Lower lobe of right lung (tissue), 2 donors: ENCODE measurements at places on chromosomes 2 and 18. TPM values are rescaled to one million over a fixed set of nuclear protein-coding genes. Genes with fewer than 3 reads are reported as not detected.

DNA sequence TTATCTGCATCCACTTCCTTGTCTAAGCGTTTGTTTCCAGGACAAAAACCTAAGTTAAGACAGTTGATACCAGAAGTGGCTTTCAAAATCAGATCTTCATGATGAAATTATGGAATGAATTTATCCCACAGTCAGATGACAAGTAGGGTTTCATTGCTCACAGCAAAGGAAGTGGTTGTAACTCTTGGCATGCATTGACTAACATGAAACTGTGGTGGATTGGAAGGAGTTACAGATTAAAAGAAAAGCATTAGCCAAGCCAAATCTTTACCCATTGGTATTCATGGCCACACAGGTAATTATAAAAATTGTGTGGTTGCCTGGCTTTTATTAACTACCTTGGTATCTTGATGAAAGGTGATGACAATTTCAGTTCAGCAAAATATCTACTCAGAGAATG is 438.0 kb upstream of the NXPH2 start:
- H3K36me3 ChIP-seq, result no peaks in the 10 kb centered on the region
- no peak overlapping the region for H3K4me3 ChIP-seq
- DNase-seq, result no peak
- no peak overlapping the region for H3K27ac ChIP-seq

- peaks cover 62% of the 10 kb centered on the region for H3K36me3 ChIP-seq
- no peak for DNase-seq
- no peaks in the 10 kb centered on the region for H3K4me1 ChIP-seq
- no peaks in the 10 kb centered on the region for H3K27me3 ChIP-seq
Observed at GRCh38 chr2:10668402-10669012, 21.3 kb downstream of the NOL10 start.

DNA sequence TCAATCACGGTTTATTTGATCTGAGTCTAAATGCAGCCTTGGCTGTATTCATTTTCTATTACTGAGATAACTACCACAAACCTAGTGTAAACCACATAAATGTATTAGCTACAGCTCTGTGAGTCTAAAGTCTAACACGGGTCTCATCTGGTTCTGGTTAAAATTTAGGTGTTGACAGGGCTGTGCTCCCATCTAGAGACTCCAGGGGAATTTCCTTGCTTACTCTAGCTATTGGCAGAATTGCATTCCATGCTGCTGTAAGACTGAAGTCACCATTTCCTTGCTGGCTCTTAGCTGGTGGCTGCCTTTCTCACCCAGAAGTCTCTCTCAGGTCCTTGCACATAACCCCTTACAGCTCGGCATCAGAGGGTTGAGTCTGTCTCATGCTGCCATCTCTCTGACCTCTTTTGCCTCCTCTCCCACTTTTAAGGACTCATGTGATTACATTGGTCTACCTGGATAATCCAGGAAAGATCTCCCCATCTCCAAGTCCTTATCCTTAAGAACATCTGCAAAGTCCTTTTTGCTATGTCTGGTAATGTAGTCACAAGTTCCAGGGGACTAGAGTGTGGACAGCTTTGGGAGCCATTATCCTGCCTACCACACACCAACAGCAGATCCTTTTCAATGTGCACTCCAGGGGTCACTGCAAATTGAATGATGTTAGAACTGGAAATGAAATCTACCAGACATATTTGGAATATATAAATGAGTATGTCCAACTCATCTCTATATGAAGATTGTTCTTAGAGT is 207.0 kb upstream of the AGAP1 start:
- no peak overlapping the region for H3K4me3 ChIP-seq
- no peaks in the 10 kb centered on the region for H3K36me3 ChIP-seq
- H3K4me1 ChIP-seq, result no peaks in the 10 kb centered on the region
- no peak for DNase-seq
- H3K27me3 ChIP-seq, result no peaks in the 10 kb centered on the region

DNA sequence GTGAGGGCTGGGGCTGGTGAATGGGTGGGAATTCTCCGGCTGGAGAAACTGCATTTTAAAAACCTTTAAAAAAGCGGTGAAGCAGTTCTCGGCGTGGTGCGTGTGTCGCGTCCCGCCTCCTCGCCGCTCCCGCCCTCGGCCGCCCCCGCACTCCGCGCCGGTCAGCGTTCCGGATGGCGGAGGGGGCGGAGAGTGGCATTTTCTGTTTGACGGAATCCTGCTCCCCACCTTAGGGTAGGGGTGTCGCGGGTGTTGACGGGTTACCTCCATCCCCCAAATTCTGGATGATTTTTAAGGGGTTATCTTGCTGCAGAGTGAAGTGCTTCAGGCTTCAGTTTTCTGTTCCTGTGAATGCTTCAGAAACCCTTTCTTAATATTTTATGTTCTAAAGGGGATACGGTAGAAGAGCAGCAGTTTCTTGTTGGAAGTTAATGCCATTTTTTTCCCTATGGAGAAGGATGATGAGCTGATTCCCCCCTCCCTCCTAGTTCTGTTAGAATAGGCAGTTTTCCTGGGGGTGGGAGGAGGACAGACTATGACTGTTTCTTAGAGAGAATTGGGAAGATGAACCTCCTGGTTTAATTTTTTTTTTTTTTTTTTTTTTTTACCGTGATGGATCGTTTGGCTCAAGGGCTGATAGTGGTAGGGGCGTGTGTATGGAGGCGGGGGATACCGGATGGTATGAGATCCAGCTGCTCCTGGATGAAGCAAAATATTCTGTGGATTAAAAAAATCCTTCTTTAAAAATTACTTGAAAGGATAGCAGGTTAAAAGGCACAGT is 756 bp downstream of the ABI2 start:
- H3K27me3 ChIP-seq, result no peaks in the 10 kb centered on the region
- H3K4me1 ChIP-seq, result peaks cover 16% of the 10 kb centered on the region
- peak overlapping the region; percentile 99 for H3K4me3 ChIP-seq
- DNase-seq, result peak; percentile 53

GRCh38 chr18:8029061-8029460 is 461.9 kb downstream of the PTPRM start:
- H3K4me3 ChIP-seq, result no peak overlapping the region
- H3K27ac ChIP-seq, result no peak overlapping the region
- peaks cover 6% of the 10 kb centered on the region for H3K4me1 ChIP-seq
- no peaks in the 10 kb centered on the region for H3K27me3 ChIP-seq
- no peaks in the 10 kb centered on the region for H3K36me3 ChIP-seq

- H3K4me3 ChIP-seq, result no peak overlapping the region
- no peak overlapping the region for H3K27ac ChIP-seq
- H3K36me3 ChIP-seq, result no peaks in the 10 kb centered on the region
- no peaks in the 10 kb centered on the region for H3K4me1 ChIP-seq
- DNase-seq, result no peak
Observed at GRCh38 chr18:69658685-69659084, 258.0 kb downstream of the DOK6 start.

GRCh38 chr2:12050396-12050795 is 304.0 kb downstream of the LPIN1 start:
- H3K4me1 ChIP-seq, result no peaks in the 10 kb centered on the region
- H3K4me3 ChIP-seq, result no peak overlapping the region
- no peak overlapping the region for H3K27ac ChIP-seq
- H3K36me3 ChIP-seq, result no peaks in the 10 kb centered on the region
- DNase-seq, result no peak

FARP2 gene
- 42.4 TPM for total RNA-seq

DNAJC5G gene
- not detected for total RNA-seq

ZNF532 gene
- 54.0 TPM for total RNA-seq

CCDC178 gene
- not detected for total RNA-seq

ABI2 gene
- total RNA-seq, result 48.8 TPM
